ENCODE measurements at places on chromosomes 16 and 17.

- no peak for DNase-seq
Measured at GRCh38 chr17:73069841-73070240, 22.6 kb downstream of the SLC39A11 start.

DNA sequence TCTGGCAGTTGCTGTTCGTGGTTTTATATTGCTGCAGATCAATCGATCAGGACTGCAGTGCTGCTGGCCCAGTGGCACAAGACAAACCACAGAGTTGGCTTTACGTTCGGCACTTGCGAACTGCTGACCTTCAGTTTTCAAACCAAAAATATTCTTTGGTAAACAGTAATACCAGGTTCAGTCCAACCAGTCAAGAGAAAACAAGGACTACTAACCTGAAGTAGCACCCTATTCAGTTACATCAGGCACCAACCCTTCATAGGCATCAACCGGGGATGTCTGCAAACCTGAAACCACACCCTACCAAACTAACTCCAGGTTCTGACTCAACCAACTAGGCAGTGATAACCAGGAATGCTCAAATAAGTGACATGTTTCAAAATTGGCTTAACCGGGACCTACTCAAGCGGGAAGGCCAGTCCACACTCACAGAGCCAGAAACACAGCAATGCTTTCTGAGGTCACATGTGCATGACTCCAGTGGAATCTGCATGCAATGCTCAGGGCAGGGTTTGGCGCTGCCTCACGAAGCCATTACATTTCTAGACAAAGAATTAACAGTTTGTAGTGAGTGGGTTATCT lies 91.1 kb downstream of the SMG6 start:
- no peak for DNase-seq

DNA sequence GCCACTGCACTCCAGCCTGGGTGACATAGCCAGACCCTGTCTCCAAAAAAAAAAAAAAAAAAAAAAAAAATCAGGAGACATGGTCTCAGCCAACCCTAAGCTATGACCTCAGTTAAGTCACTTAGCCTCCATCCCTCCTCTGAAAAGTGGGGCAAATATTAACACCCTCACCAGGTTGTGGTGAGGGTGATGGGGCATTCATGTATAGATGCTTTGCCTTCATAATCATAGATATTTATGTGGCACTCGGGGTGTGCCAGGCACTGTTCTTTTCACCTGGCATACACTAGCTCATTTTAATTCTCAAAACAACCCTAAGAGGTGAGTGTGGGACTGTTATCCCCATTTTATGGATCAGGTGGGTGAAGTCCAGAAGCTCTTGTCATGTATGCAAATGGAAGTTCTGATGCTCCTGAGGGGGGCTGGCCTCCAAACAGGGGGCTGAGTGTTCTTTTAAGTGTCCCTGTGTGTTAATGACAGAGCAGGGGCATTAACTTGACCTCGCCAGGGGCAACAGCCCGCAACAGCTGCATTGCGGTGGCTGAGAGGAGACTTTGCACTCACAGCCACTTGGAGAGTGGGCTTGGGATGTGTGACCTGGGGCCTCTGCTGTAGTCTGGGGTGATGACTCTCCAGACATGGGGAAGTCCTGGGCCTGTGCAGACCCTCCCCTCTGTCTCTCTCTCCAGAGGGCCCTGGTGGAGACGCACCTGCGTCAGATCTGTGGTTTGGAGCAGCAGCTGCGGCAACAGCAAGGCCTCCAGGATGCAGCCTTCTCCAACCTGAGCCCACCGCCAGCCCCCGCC lies 4.1 kb downstream of the TBKBP1 start:
- DNase-seq: no peak

GRCh38 chr16:19844945-19845641 lies 39.6 kb downstream of the GPRC5B start:
- DNase-seq: no peak

- DNase-seq: no peak
Measured at GRCh38 chr17:83126275-83126811, 46.9 kb downstream of the METRNL start.

DNA sequence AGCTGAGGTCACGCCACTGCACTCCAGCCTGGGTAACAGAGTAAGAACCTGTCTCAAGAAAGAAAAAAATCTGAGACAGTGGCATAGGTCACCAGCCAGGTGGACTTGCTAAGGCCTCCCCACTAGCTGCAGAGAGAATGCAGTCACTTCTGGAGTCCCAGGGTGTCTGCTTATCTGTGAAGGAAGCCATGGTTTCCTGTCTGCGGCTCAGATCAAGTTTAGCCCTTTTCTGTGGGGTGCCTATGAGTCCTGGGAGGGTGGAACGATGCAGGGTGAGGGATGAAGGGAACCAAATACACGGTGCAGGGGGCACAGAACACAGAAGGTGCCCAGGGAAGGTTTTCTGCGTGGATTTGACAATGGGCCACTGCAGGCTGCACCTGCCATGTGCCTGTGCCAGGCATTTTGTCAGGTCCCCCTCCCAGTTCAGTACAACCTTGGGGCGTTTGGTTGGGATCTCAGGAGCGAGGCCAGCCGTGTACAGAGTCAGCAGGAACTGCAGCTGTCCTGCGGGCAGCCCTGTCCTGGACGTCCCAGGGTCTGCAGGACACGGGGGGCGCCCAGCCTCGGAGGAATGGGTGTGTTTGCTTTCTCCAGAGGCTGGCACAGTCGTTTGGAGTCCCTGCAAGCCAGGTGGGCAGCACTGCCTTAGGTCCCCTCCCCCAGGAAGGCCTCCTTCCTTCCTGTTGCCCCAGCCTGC lies 41.8 kb downstream of the RAB11FIP4 start:
- DNase-seq: no peak

DNA sequence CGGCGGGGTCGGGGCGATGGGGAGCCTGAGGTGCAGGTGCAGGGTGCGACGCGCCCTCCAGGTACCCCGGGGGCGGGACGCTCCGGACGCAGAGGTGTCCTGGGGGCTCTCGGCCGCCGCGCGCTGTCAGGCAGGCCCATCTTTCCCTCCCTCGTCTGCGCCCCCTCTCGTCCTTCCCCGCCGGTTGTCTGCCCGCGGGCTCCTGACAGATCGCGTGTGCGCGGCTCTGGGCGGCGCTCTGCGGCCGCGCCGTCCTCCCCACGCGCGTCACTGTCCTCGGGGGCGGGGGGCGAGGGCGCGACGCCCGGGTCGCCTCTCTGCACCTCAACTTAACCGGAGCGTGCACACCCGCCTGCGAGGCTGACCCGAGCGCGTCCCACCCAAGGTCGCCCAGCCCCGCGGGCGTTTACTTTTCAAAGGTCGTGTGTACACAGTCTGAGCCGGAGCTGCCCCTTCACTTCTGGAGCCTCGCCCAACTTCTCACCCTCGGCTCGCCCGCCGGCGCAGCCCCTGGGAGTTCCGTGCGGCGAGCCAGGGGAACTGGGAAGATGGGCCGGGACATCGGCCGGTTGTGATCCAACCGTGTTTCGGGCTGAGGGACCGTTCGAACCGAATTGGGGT lies 512 bp downstream of the AKAP1 start:
- DNase-seq: peak; percentile 78

DNA sequence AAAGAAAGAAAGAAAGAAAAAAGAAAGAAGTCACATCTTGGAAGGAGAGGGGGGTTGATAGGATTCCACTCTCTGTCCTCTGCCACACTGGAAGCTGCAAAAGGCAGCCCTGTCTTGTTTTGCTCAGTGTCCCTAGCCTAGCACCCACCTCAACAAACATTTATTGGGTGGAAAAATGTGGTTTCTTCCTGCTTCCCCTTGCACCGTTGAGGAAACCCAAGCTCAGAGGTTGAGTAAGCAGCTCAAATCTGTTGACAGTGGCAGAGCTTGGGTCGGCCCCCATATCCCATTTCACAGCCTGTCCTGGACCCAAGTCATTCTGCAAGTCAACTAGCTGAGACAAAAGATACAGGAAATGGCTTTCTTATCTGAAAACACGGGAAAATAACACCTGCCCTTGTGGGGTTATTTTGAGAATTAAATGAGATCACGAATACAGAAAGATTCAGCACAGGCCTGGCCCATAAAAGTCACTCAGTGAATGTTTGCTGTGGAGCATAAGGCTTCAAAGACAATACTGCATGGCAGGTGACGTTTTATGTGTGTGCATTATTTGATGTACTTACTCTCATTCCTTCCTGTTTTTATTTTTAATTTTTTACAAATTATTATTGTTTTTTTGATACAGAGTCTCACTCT lies 63.6 kb downstream of the SCNN1B start:
- no peak for DNase-seq

DNA sequence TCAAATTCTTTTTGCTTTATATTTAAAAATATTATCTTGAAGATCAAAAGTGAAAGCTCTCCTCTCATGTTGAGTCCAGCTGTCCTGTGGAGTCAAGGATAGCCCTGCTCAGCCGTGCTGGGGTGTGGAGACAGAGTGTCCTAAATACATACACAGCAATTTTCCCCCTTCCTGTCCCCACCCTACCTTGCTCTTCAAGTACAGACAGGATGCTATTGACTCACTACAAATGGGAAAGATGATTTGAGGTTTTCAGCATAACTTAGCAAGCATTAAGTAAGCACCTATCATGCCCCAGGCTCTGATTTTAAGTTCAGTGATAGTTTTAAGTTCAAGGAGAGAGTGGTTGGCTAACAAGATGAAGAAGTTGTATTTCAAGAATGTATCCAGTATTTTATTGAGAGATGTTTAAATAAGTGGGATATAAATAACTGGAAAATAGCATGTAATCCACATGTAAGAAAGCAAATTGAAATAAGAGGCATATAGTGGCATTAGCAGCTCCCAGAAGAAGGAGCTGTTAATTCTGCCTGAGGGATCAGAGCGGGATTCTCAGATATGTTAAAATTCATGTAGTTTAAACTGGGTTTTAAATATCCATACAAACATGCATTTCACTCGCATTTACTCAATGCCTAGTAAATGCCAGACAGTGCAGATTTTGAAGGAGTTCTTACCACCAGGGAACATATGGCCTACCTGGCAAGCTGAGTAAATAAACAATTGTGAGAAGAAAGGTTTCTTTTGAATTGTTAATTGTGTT lies 183.5 kb upstream of the ANKFN1 start:
- no peak for DNase-seq

DNA sequence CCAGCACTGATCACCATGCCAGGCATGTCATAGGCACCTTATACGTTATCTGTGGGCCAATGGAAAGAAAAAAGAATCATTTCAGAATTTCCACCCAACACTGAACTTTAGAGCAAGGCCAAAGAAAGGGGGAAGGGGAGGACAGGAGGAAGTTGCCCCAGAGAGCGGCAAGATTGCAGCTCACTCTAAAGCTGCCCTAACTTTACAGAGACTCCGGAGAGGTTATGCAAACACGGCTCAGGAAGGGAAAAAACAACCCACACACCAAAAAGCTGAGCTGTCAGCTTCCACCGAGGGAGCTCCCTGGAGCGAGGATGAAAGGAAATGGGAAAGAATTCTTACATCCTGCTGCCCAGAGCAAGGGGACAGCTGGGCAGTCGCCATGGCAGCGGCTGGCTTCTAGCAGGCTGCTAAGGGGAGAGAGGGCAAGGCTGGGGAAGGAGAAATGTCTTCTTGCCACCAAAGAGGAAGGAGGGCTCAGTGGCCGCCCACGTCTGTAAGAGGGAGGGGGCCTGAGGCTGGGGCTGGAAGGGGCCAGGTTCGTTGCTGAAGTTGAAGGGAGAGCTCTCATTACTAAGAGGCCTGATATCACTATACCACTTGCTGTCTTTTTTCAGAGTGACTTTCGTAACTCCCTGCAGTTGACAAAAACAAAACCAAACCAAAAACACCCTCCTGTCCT lies 18.2 kb downstream of the COTL1 start:
- no peak for DNase-seq

DNA sequence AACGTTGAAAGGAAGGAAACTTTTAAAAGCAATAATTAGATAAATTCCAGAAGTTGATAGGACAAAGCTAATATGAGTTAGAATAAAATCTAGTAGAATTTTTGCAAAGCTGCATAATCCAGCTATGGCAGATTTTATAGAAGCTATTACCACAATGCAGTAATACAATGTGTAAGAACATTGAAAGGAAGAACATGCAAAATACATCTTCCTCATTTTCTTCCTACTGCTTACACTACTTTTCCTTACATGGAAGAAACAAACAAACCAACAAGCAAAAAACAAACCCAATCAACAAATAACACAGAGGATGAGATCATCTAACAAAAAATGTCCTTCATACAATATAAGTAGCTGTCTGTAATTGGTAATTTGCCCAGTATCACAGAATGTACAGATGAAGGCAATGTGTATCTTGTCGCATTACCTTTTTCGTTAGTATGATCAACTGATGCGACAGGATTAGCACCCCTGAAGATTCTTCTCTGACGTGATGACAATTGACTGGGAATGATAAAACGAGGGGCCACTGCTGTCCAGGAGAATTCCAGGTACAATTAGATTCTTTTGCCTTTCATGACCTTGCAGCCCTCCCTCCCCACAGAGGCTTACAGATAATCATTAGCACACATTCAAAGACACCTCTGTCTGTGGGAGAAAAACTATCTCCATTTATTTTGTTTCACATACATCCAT lies 21.2 kb upstream of the LRRC37A start:
- DNase-seq: no peak

- DNase-seq: peak; percentile 57
Measured at GRCh38 chr16:81526935-81527334, 82.3 kb downstream of the CMIP start.

DNA sequence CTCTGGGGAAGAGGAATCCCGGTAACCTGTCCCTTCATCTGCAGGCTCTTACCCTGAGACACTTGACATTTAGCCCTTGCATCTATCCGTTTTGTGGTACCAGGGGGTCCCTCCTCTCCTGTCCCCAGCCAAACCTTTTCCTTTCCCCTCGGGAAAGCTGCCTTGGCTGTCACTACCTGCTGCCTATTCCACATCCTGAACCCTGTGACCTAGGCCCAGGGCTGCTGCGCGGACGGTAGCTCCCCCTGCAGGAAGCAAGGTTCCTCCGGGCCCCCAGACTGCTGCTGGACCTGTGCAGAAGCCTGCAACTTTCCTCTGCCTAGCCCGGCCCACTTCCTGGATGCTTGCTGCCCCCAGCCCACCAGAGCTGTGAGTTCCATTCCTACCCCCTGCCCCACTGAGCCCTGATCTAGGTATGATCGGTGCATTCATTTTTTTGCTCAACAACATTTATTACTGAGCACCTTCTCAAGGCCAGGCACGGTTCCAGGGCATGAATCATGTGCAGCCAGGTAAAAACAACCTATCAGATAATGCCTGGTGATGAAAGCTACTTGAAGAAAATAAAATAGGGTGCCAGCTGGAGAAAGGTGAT lies 10.5 kb upstream of the ALDOA start:
- peak; percentile 67 for DNase-seq

- no peak for DNase-seq
Measured at GRCh38 chr17:16820979-16821543, 131.0 kb downstream of the CCDC144A start.

All from liver (tissue), 10 donors.